ENCODE measurements at places on chromosomes 1 and 21. TPM values are rescaled to one million over a fixed set of nuclear protein-coding genes. Genes with fewer than 3 reads are reported as not detected.

The GUCA2A gene
- not detected for total RNA-seq

The LRRC53 gene
- not detected for total RNA-seq

The ALPL gene
- 12.0 TPM for total RNA-seq

GRCh38 chr1:67792741-67793458, 40.4 kb downstream of the GNG12 start:
- no peak for DNase-seq

DNA sequence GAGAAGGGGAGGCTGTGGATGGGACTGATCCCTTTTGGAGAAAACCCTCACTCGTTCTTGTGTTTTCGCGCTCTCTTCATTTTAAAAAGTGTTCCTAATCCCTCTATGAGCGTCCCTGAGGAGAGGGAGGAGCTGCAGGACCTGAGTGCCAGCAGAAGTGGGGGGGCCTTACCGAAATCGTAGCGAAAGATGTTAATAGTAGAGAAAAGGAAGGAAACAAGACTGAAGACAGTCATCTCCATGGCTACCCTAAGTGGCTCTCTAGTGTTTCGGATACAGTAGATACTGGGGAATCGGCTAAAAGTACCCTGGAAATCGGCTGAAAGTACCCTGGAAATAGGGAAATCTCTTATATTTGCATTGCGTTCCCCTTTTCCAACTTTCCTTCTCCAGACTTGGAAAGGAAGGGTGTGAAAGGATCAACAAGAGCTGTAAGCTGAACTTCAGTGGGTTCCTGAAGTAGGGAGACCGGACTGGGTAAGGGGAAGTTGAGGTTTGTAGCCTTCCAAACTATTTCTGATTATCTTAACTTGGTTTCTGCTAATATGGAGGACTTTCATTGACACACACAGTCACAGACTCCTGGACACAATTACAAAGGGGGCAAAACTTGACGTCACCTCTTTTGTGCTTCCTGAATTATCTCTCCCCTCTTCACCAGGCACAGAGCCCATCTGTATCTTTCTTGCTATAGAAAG, 486 bp upstream of the DSTYK start:
- no peak for DNase-seq

GRCh38 chr1:172928412-172928811, 122.3 kb downstream of the TNFSF18 start:
- no peak for DNase-seq

GRCh38 chr1:1062348-1063163, 11.6 kb downstream of the RNF223 start:
- peak; percentile 44 for DNase-seq
